PC-9 (cell line): ENCODE measurements at places on chromosomes 5 and 9. TPM values are rescaled to one million over a fixed set of nuclear protein-coding genes. Genes with fewer than 3 reads are reported as not detected.

LCN1 gene
- total RNA-seq: not detected in 2 replicates

SHC3 gene
- 12.9 and 15.9 TPM in 2 replicates for total RNA-seq

GRCh38 chr5:103918668-103919367 lies 356.2 kb upstream of the NUDT12 start:
- DNase-seq: no peak

GRCh38 chr5:388266-389196 lies 54.4 kb upstream of the EXOC3 start:
- no peak for DNase-seq

GRCh38 chr5:64690417-64691151 lies at the start of gene SHISAL2B:
Gene SHISAL2B, plus strand, starts transcription at chr5:64690503. Its CDS starts 121 bp downstream, at chr5:64690624.
- DNase-seq: no peak

GRCh38 chr5:9726931-9727330 lies 96.8 kb upstream of the TAS2R1 start:
- no peak for DNase-seq

DNA sequence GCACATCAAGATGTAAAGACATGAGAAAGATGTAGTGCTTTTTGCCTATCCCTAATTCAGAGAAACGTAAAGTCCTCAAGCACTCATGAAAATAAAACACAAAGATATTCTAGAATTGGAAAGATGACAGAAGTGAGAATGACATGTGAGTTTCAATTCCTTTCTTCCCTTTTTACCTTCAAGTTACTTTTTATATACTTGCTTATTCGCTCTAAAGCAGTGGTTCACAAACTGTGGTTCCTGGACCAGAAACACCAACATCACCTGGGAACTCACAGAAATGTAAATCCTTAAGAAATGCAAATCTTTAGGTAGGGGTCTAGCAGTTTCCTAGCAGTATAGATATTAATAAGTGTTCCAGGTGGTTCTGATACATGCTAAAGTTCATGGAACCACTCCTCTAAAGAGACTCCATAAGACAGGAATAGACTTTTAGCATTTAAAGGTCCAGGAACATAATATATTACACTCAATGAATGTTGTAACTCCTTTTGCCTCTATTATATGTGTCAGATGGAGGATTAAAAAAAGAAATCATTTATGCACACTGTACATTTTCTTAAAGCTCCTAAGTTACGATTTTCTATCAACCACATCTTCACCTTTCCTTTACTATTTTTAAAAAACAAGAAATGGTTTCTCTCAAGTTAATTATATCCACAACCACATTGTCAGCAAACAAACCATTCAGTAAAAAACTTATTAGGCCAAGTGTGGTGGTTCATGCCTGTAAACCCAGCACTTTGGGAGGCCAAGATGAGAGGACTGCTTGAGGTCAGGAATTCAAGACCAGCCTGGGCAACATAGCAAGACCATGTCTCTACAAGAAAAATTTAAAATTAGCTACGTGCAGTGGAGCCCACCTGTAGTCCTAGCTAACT lies 39.9 kb downstream of the ERP44 start:
- no peak for DNase-seq

- DNase-seq: no peak
Measured at GRCh38 chr5:121719255-121719654, 132.4 kb upstream of the FTMT start.
